ENCODE measurements at places on chromosomes 1 and 21.

- no peak overlapping the region for H3K4me3 ChIP-seq
- no peak overlapping the region for H3K27ac ChIP-seq
- H3K36me3 ChIP-seq: no peaks in the 10 kb centered on the region
- H3K27me3 ChIP-seq: no peaks in the 10 kb centered on the region
- DNase-seq: no peak
- H3K4me1 ChIP-seq: no peaks in the 10 kb centered on the region
Observed at GRCh38 chr21:40813918-40814317, 33.0 kb downstream of the DSCAM start.

DNA sequence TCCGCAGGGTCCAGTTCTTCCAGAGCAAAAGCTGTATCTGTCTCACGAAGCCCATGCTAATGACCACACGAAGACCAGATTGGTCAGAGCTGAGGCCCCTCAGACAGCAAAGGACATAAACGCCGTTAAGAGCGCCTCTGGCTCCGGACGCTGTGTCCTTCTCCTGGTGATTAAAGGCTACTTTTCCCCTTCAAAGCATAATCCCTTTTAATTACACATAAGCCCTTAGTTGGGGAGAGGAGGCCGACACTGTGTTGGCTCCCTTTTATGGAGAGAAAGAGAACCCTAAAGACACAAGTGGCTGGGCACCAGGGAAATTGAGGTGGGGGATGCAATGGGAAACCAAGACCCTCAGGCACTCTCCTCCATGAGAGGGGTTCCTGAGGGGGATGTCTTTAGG, at the start of gene ABCA4:
ABCA4 (minus strand) TSS at position 158 of the 400 bp plus-strand sequence; CDS start at position 55, 103 bp downstream.
- no peaks in the 10 kb centered on the region for H3K4me1 ChIP-seq
- H3K27me3 ChIP-seq: no peaks in the 10 kb centered on the region
- no peak for DNase-seq
- no peak within 1 kb of the TSS for H3K27ac ChIP-seq

GRCh38 chr21:23876925-23877558, 1730.2 kb downstream of the MRPL39 start:
- H3K27me3 ChIP-seq: no peaks in the 10 kb centered on the region
- H3K4me1 ChIP-seq: no peaks in the 10 kb centered on the region
- H3K27ac ChIP-seq: no peak overlapping the region

- H3K36me3 ChIP-seq: no peaks in the 10 kb centered on the region
- no peaks in the 10 kb centered on the region for H3K27me3 ChIP-seq
- no peak overlapping the region for H3K27ac ChIP-seq
- no peak for DNase-seq
Observed at GRCh38 chr1:18444563-18444962, 36.2 kb upstream of the KLHDC7A start.

DNA sequence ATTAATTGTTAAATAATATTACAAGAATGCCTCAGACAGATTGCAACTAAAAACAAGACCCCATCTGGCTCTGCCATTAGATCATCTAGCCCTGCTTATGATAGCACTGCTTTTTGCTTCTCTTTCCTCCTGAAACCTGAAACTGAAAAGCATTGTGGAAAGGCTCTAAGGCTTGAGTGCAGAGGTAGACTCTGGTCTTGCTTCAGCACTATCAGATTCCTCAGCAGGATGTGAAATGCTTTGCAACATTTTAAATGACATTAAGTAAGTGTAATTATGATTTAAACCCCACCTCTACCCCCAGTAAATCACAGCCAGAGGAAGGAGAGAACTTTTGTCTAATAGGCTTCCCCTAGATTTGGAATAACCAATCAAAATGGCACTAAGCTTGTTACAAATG, 32.9 kb downstream of the PHC2 start:
- H3K36me3 ChIP-seq: no peaks in the 10 kb centered on the region
- no peak overlapping the region for H3K27ac ChIP-seq
- no peak for DNase-seq
- no peaks in the 10 kb centered on the region for H3K27me3 ChIP-seq
- H3K4me1 ChIP-seq: no peaks in the 10 kb centered on the region
- H3K4me3 ChIP-seq: no peak overlapping the region
